Lower leg skin (tissue), 4 donors: ENCODE measurements at places on chromosomes 7 and 10. TPM values are rescaled to one million over a fixed set of nuclear protein-coding genes. Genes with fewer than 3 reads are reported as not detected.

GRCh38 chr10:1047937-1048336 lies 982 bp downstream of the IDI1 start:
- DNase-seq, result no peak

- no peak for DNase-seq
Observed at GRCh38 chr10:107477266-107477665, 312.8 kb upstream of the SORCS1 start.

- DNase-seq, result peak; percentile 84
Observed at GRCh38 chr10:11424456-11425295, 186.8 kb downstream of the USP6NL start.

DNA sequence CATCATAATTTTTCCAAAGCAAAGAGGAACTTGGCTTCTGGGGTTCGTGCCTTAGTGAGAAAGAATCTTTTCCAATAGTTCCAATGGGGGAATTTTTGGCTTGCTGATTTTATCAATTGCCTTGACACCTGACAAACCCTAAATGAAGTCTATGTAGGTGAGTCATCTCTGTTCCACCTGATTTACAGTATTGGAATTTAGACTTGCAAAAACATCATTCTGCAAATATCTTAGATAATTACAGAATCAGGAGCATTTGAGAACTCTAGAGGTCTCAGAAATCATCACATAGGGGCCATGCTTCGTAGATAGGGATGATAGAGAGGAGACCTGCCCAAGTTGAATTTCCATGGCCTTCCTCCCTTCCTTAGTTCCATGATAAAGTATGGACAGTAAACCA lies 9.3 kb downstream of the SLC35G1 start:
- DNase-seq, result no peak

- no peak for DNase-seq
Observed at GRCh38 chr7:84792231-84792893, 394.5 kb downstream of the SEMA3D start.

GRCh38 chr7:69176841-69177240 lies 421.4 kb upstream of the AUTS2 start:
- DNase-seq, result no peak

DNA sequence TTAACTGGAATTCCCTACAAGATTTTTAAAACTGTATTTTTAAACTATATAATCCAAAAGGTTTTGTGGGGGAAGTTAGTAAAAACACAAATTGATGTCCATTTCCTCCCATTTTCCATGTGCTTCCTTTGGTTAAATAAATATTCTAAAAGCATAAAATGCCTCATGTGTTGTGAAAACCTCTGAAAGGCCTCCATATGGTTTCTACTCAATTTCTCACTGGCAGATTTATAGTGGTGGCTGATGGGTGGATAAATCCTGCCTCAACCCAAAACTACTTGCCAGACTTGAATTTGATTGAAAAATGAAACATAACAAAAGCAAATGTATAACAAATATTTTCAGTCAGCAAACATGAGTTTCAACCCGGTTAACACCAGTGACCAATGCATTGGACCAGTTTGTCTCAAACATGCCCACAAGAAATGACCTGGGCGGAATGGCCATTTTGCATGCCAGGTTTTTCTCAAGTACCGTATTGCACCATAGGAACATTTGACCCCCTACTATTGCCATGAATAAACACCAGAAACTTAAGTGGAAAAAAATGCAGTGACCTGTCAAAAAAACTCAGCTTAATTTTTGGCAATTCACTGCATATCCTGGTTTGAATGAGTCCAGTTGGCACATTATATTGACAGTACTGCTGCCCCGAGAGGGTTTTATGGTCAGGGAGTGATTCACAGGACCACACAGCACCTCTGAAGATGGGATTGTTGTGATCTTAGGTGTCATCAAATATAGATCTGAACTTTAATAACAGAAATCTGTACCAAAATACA lies 454.6 kb upstream of the ANKRD30A start:
- DNase-seq, result no peak

DNA sequence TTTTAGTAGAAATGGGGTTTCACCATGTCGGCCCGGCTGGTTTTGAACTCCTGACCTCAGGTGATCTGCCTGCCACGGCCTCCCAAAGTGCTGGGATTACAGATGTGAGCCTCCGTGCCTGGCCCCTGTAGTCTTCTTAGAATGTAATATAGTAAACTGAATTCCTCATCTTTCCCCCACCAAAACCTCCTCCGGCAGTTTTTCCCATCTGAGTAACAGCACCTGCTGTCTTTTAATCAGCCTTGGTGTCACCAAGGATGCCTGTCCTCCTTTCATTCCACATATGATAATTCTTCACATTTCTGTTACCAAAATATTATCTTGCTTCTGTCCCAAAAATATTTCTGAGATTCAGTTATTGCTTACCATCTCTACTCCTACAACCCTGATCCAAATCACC lies 80.2 kb downstream of the ZEB1 start:
- no peak for DNase-seq

- DNase-seq, result no peak
Observed at GRCh38 chr7:133052401-133052756, 29.5 kb downstream of the CHCHD3 start.

DNA sequence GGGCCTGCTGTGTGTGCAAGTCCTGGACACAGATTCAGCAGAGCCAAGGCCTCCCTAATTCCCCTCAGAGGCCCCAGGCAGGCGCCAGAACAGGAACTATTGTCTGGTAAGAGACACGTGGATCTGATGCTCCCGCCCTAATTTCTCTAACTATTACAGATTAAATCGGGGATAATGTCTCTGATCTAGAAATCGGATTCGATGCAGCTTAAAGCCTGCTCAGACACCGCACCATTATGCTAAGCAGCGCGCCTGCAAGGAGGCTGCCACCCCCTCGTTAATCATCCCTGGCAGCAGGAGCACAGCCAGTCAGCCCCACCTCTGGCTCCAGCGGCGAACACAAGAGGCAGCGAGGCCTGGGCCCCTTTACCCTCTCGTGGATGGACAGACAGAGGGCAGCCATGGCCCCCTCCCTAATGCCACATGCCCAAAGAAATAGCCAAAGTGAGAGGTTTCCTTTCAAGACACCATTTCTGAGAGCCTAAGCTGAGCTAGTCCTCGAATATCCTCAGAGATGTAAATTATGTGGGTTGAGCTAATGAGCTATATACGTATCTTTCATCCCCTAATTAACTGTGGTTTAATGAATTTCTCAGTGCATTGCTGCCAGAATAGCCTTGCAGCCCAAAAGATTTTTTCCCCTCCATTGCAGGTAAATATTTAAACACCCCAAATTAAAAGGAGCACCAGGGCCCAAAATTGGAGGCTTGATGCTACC lies 122.1 kb downstream of the GRID1 start:
- DNase-seq, result no peak

DNA sequence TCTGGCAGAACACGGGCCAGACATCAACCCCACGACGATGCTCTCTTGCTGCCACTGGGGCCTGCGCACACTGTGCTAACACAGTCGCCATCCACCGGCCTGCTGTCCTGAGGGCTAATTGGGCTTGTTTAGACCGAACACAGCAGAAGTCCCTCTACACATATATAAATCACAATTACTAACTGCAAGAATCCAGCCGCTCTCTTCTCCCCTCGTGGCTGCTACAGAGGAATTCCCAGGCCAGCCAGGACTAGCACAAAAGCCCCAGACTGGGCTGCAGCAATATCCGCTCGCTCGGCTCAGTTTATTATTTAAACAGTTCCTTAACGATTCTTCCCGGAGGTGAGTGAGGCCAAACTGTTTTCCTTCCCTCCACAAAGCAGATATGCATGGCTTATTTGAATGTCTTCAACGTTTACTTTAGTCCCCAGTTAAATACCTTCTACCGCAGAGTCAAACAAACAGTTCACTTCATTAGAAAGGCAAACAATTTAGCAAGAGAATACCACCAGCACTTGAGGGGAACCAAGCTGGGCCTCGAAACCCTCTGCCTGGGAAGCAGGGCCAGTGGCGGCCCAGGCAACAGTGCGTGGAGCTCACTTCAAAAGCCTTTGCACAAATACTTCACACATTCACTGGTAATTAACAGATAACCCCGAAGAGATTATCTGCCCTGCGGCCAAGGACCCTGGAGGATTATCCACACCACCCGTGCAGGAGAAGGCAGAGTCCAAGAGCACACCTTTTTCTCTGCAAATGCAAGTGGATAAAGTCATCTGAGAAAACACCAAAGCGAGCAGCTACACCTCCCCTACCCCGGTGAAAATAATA lies 145.3 kb downstream of the GLI3 start:
- no peak for DNase-seq

GRCh38 chr7:37690206-37690605 lies 6.6 kb downstream of the GPR141 start:
- DNase-seq, result no peak

- DNase-seq, result no peak
Observed at GRCh38 chr10:9163699-9164098, 1109.2 kb downstream of the GATA3 start.

DNA sequence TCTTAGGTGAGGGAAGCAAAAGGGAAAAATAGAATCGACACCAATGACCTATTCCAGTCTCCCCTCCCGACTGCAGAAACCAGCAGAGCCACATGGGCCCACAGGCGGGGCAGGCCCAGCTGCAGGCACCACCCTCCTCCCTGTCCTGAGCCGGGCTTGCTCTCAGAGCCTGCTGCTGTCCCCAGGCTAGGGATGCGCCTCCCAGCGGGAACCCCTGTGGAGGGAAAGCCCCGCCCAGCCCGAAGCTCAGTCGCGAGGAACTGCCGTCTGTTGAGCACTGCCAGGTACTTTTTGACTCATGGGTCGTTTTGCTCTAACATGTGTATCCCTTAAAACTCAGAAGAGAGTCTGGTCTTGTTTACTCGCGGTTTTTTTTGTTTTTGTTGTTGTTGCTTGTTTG lies 124.5 kb upstream of the RET start:
- peak; percentile 42 for DNase-seq

DNA sequence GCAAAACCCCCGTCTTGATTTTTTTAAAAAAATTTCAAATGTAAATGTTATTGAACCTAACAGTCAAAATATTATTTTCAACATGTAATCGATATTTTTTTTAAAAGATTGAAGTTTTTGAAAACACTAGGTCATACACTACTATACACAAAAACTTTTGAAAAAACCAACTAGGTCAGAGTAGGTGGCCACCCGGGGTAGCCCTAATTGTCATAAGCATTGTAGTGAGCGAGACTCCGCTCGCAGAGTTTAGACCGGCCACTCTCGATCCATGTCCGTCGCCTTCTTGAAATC lies 417 bp downstream of the RFC2 start:
- no peak for DNase-seq

DNA sequence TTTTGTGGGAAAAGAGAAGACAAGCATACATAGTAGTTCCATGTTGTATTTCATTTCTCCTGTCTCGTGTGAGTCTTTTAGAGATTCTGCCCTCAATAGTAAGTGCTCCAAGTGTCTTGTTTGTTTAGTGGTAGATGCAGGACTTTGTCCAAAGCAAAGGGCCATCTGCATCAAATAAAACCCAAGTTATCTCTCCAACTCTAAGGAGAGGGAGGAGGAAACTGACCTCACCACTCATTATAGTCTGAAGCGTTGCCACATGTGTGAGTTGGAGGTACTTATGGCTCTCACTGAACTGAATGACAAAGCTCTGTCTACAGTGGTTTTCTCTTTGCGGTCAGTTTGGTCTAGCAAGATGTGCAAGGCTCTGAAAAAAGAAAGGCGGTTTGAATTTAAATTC lies 272.6 kb downstream of the DOCK4 start:
- DNase-seq, result no peak

GRCh38 chr10:49613165-49613881 lies 514 bp upstream of the CHAT start:
- DNase-seq, result no peak

- DNase-seq, result no peak
Observed at GRCh38 chr10:15684768-15685167, 35.0 kb downstream of the ITGA8 start.

GRCh38 chr10:119687192-119688032 lies 36.2 kb downstream of the BAG3 start:
- no peak for DNase-seq

DNA sequence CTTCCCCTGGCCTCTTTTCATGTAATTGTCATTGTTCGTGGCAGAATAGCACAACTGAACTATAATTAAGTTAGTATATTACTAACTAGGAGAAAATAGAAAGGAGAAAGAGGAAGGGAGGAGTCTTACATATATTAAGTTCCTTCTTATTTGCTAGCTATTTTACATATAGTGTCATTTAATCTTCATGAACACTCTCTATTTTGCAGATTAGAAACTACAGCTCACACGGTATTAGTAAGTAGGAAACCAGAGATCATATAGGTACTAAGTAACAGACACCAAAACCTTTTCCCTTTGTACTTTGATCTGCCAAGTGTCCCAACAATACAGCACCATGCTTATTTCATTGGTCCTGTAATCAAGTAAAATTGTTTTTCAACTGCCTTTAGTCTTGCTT lies 202.4 kb upstream of the HPS1 start:
- no peak for DNase-seq

DNA sequence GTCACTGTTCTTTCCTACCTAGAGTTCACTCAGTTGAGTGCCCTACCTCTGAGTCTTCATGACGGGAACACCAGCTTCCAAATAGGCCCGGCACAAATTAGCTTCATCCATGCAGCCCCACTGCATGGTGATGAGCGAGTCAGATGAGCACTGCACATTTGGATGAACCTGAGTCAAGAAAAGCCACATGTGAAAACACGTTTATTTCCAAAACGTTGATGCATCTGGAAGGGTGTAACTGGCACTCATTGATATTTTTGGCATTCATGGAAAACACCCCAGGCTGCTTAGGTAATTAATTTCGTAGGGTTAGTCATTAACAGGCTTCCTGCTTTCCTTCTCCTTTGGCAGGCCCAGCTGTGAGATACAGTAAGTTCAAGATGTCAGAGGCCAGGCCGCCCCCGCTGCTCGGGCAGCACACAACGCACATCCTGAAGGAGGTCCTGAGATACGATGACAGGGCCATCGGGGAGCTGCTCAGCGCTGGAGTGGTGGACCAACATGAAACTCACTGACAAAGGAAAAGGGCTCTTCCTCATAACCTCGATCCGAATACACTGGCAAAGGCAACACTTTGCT lies 725.2 kb downstream of the SUGCT start:
- no peak for DNase-seq

GRCh38 chr7:125355899-125356298 lies 426.3 kb upstream of the POT1 start:
- DNase-seq, result no peak

GRCh38 chr10:78752221-78752620 lies 316.5 kb upstream of the ZMIZ1 start:
- no peak for DNase-seq

GRCh38 chr7:121620206-121620605 lies 224.1 kb upstream of the FAM3C start:
- no peak for DNase-seq

SAMD9L gene
- 1.3 TPM for total RNA-seq

UBN2 gene
- total RNA-seq, result 23.3 TPM

PKD2L1 gene
- total RNA-seq, result not detected

SDK1 gene
- total RNA-seq, result 3.7 TPM

GPR85 gene
- 0.17 TPM for total RNA-seq

CNTNAP2 gene
- not detected for total RNA-seq

CUBN gene
- 1.8 TPM for total RNA-seq

BAIAP2L1 gene
- total RNA-seq, result 28.9 TPM
